GOT3 (cell line): ENCODE measurements at places on chromosomes 5 and 9.

- no peak for DNase-seq
Observed at GRCh38 chr9:116423149-116423548, 264.0 kb upstream of the TRIM32 start.

- no peak for DNase-seq
Observed at GRCh38 chr9:28234894-28235277, 661.6 kb upstream of the C9orf72 start.

- DNase-seq, result no peak
Observed at GRCh38 chr5:73306741-73307275, 133.8 kb downstream of the TMEM174 start.

DNA sequence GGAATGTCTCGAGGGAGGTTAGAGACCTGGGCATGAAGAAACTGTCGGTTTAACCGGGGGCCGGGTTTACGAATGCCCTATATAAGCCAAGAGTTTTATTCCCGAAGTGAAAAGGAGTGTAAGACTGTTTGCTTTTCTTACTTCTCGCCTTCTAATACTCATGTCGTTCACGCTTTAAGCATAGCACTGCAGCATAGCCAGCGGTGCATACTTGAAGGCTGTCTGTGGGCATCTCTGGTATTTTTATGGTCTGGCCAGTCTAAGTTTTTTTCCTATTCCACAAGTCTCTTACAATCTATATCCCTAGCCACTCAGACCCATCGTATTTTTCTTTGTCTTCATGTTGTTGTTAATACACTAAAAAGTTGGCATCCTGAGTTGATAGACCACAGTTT, 1.2 kb downstream of the UHRF2 start:
- no peak for DNase-seq

GRCh38 chr5:42924226-42924625, 112.5 kb upstream of the SELENOP start:
- DNase-seq, result no peak

- DNase-seq, result no peak
Observed at GRCh38 chr5:134969166-134969565, 1.5 kb downstream of the CATSPER3 start.

- no peak for DNase-seq
Observed at GRCh38 chr5:72252574-72253155, 67.4 kb downstream of the MRPS27 start.

DNA sequence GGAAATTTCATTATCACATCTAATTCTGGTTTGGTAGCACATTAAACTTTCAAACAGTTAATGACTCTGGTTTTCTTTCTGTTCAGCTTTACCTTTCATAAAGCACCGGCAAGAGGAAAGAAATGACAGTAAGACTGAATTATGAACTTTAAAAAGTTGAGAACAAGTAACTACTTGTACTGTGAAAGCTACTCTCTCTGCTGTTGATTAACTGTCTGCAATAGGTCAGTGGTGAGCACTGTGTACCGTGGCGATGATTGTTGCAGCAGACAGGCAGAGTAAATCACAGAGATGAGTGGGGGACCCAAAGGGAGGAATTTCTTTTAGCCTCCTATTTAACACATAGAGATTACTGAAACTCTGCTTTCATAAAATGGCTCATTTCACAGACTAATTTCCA, 74.0 kb upstream of the MEF2C start:
- DNase-seq, result no peak

DNA sequence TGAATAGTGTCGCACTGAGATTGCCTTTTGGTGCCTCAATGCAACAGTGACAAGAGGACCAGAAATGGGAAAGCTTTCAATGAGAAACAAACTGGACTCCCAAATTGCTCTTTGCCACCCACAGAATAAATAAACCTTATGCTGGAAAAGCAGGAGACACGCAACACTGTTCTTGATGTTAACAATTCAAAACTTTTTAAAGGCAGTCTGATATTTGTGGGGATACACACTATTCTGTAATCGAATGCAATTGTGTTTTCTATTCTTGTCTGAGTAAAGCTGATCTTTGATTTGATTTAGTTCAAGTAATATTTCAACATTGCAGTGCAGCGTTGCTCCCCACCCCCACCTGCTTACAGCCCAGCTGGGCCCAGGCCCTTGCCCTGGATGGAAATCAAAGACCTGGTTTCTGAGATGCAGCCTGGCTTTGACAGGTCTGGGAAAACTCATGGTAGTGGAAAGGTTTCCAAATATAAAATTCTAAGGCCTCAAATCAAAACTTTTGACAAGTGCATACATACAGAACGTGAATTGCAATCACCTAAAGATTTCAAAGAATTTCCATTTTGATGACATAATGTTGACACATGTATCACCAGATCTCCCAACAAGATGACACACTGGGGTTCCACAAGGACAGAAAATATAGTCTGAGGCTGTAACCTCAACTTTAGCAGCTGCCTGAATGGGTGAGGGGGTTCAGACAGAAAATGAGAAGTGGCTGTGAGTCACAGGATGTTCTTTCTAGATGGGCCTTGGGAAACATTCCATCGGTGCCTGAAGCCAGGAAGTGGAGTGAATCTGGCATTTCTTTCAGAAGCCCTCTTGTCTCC, 55.1 kb downstream of the ABCA1 start:
- DNase-seq, result no peak

DNA sequence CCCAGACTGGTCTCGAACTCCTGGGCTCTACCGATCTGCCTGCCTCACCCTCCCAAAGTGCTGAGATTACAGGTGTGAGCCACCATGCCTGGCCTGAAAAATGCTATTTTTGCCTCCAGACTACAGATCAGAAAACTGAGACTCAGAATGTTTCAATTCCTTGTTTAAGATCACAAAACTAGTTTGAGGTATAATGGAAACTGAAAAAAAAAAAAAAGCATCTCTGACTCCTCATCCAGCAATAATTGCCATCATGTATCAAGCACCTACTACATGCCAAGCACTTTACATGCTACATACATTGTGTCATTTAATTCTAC, 35.6 kb downstream of the PLAC8L1 start:
- DNase-seq, result no peak

DNA sequence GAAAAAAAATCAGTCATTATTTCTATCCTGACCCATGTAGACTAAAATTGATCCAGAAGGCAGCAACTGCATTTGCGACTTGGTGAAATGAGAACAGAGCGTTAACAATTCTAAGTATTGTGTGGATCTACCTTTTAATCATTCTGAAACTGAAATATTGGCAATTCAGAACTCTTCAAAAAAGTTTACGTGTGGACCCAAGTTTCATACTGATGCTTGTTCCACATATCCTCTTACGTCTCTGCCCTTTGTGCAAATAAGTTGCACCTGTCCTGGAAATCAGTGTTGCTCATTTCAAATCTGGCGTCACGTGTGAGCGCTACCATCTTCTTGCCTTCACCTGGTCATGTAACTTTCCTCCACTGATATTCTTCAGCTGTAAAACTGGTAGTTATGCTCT, 74.7 kb downstream of the NTRK2 start:
- no peak for DNase-seq

GRCh38 chr5:141747152-141748141, 65.4 kb upstream of the ARAP3 start:
- no peak for DNase-seq

DNA sequence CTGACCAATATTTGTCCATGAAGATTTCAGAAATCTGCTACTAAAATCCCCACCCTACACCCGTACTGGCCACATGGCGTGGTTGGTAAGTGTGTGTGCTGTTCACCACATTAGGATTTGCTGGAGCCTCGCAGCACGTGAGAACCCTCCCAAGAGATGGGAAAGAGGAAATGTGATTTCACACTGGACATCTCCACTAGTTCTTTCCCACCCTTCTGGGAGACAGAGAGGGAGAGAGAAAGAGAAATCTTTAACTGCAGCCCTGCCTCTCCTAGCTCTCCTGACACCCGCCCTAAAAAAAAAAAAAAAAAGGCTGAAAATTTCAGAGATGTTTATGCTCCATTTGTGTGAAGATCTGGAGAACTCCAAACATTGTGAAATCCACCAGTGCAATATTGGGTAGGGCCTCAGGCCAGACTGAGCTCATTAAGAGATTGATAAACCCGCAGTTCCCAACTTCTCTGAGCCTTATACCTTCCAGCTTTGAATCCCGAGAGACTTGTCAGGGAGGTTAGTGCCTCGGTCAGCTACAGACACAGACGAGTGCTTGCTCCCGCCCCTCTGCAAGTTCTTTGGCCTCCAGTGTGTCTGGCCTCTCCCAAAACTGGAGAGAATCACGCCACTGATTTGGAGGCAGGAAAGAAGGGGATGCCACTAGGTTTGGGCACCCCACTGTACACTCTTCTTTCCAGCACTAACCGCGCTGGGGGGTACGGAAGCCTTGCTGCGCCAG, 1.9 kb downstream of the SPRY4 start:
- DNase-seq, result no peak

DNA sequence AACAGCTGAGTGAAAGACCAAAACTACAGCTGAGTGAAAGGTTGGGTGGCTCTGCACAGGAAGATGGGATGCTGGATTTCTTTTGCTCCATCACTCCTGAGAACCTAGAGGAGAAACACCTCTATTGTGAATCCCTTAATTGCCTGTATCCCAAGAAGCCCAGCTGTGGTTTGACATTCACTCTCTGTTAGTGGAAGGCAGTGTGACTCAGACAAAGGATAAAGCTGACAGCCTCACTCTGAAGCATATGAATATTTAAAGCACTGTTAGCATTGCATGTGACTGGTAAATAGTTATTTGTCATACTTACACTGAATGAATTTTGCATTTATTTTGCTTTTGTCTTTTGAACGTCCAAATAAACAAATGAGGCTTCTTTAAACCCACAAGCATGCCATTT, 367.1 kb upstream of the RIOK2 start:
- DNase-seq, result no peak

DNA sequence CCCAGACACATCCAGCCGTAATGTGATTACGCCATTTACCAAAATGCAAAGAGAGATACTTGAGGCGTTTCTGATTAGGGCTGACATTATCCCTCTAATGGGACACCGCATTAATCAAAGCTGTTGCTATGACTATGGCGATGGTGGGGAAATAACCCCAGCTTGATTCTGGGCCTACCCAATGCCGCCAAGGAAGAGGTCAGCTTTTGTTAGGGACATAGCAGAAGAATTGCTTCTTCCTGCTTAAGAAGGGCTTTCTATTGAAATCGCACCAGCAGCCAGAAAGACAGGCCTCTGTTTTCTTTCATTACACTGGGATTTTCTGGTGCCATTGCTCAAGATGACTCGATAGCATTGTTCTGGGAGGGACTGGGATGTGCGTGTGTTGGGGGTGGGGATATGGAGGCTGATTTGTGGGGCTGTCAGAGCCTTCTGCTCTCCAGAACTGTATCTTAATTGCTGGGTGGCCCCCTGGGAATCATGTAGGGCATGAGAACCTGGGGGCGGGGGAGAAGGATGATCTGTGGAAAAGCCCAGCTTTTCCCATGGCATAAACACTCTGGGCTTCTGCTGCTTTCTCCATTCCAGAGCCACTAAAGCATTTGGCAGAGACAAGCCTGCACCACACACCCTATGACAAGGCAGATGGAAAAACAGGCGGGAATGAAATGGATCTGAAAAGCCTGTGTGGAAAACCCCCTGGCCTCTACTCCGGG, 106.5 kb upstream of the RAD23B start:
- peak; percentile 3 for DNase-seq

- DNase-seq, result no peak
Observed at GRCh38 chr9:20754556-20754955, 70.5 kb downstream of the FOCAD start.

DNA sequence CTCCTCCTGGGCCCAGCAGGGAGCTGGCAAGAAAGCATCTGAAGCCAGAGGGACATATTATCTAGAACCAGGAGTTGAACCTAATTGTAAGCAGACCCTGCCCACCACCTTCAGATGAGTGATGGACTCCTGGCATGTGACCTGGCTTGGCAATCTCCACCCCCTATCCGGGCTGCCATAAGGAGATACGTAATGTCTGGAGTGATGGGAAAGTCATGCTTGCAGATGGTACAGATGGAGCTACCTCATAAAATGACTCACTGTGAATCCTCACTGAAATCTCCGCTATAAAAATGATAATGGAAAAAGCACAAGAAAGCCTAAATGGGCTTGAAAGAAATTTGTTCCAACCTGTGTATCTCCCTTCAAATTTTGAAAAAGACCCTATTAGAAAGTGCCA, 157.5 kb downstream of the DMRT2 start:
- no peak for DNase-seq

GRCh38 chr9:121960665-121961064, 132.4 kb downstream of the TTLL11 start:
- no peak for DNase-seq

- DNase-seq, result no peak
Observed at GRCh38 chr9:74275872-74276508, 221.1 kb upstream of the RORB start.

DNA sequence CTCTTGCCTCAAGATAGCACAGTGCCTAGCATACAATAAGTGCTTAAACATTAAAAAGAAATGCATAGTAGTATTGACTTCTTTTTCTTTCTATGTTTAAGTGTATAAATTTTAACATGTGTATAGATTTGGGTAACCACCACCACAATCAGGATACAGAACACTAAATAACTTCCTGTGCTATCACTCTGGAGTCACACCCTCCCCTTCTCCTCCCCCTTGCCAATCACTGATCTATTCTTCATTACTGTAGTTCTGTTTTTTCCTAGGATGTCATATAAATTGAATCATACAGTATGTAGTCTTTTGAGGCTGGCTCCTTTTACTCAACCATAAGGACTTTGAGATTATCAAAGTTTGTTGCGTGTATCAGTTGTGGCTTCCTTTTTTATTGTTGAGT, 68.5 kb downstream of the OSTF1 start:
- no peak for DNase-seq

DNA sequence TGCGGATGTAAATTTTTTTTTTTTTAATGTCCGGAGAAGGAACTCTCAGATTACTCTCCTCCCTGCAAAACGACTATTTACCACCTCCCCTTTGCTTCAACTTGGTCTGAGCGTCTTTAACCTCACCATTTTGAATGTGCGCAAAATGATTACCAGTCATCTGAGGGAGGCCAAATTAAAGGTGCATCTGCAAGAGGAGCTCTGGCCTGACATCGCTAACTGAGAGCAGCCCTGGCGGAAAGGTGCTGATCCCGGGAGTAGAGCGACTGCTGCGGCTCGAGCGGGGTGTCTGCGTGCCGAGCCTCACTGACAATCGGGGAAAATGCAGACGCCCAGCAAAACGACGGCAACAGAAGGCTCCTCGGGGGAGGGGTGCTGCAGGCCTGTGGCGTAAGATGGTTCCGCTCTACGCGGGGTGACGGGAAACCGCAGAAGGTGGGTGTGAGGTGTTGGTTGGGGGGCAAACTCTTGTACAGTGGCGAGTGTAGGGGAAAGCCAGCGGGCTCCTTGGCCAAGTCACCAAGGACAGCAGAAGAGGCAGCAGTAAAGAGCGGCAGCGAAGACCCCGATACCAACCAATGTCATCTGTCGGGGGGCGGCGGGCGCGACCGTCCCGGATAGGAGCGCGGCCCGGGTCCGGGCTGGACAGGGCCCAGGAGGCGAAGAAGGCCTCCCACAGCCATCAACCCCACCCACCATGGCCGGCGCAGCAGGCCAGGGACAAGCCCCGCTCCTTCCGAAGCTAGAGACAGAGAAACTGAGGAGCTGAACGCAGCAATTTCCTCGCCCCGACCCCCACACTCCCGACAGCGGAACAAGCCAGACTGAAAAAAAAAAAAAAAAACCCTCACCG, 557 bp downstream of the PJA2 start:
- peak; percentile 71 for DNase-seq
